ENCODE measurements at places on chromosomes 16 and 17.
A peak's percentile ranks its signal among the peaks of the same experiment; 100 is the strongest.

DNA sequence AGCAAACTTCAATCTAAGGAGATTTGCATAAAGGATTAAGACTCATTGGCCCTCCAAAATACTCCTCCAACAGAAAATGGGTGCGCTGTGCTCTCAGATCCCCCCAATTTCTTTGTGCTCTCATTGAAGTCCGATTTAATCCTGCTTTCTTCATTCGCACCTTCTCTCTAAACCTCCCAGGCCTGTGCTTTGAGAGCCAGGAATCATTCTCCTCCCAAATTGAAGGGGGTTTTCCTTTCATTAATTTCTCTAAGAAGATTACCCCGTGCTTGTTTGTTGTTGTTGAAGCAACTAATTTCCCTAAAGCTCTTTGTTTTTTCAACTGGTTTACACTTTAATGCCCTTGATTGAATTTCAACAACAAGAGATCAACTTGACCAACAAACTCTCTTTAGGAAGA is 304.2 kb upstream of the IRX3 start:
- H3K4me3 ChIP-seq = no peak overlapping the region
- DNase-seq = no peak
- peaks cover 23% of the 10 kb centered on the region for H3K27me3 ChIP-seq
- H3K27ac ChIP-seq = no peak overlapping the region
- no peaks in the 10 kb centered on the region for H3K4me1 ChIP-seq
- H3K36me3 ChIP-seq = no peaks in the 10 kb centered on the region

- H3K4me1 ChIP-seq = no peaks in the 10 kb centered on the region
- no peak overlapping the region for H3K4me3 ChIP-seq
- DNase-seq = no peak
- no peak overlapping the region for H3K27ac ChIP-seq
- no peaks in the 10 kb centered on the region for H3K27me3 ChIP-seq
Measured at GRCh38 chr16:88369447-88370008, 13.2 kb upstream of the ZNF469 start.

DNA sequence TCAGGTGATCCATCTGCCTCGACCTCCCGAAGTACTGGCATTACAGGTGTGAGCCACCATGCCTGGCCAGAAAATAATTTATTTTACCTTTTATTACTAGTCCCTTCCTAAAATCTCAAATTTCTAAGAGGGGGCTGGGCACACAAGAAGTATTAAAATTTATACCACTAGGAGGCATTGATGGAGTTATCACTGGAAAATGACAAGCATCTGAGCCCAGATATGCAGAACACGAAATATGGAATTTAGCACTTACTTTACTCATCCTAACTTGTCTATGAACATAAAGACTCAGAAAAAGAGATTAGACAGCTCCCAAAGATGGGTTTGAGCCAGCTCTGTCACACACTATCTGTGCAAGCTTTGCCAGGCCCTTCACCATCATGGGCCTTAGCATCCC is 46.4 kb downstream of the STAT5A start:
- no peaks in the 10 kb centered on the region for H3K4me1 ChIP-seq
- H3K27me3 ChIP-seq = no peaks in the 10 kb centered on the region
- peaks cover 70% of the 10 kb centered on the region for H3K36me3 ChIP-seq
- H3K4me3 ChIP-seq = no peak overlapping the region
- H3K27ac ChIP-seq = no peak overlapping the region
- no peak for DNase-seq

DNA sequence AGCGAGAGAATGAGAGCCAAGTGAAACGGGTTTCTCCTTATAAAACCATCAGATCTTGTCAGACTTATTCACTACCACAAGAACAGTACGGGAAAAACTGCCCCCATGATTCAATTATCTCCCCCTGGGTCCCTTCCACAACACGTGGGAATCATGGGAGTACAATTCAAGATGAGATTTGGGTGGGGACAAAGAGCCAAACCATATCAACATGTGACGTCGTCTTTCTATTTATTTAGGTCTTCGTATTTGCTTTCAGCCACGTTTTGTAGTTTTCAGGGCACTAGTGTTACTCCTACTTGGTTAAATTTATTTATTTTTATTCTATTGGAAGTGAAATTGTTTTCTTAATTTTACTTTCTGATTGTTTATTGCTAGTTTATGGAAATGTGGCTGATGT is 27.9 kb upstream of the CEP20 start:
- H3K4me3 ChIP-seq = no peak overlapping the region
- H3K27me3 ChIP-seq = no peaks in the 10 kb centered on the region
- no peak overlapping the region for H3K27ac ChIP-seq
- no peaks in the 10 kb centered on the region for H3K36me3 ChIP-seq

DNA sequence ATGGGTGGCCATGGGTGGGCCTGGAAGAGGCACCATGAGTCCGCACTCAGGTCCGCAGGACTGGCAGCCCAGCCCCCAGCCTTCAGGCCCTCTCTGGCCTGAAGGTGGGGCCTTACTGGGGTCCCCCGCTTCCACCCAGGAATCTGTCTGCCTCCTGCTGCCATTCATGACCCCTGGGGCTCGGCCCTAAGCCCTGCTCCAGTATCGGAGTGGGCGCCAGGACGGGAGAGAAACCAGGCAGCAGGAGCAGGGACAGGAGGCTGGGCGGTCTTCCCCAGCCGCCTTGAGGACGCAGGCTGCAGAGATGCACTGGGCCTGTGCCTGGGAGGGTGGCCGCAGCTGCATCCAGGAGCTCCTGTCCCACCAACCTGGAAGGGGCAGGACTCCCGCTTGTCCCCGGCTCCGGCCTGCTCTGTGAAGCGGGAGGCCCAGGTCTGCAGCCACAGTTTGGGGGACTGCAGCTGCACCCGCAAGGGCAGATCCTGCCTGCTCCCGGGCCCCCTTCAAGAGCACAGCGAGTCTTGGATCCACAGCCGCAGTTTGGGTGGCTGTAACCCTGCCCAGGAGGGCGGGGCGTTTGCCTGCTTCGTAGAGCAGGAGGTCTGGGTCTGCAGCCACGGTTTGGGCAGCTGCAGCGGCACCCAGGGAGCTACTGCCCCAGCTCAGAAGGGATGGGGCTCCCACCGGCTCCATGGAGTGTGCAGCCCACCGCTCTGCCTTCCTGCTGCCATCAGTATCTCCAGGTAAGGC is 81.8 kb upstream of the DNAJA2 start:
- H3K27ac ChIP-seq = no peak overlapping the region
- H3K4me1 ChIP-seq = no peaks in the 10 kb centered on the region
- no peaks in the 10 kb centered on the region for H3K27me3 ChIP-seq
- DNase-seq = no peak
- H3K36me3 ChIP-seq = no peaks in the 10 kb centered on the region
- H3K4me3 ChIP-seq = no peak overlapping the region

GRCh38 chr17:64164596-64165285 is 34.8 kb upstream of the ERN1 start:
- peaks cover 41% of the 10 kb centered on the region for H3K36me3 ChIP-seq
- no peaks in the 10 kb centered on the region for H3K4me1 ChIP-seq
- no peak overlapping the region for H3K27ac ChIP-seq
- no peak overlapping the region for H3K4me3 ChIP-seq
- DNase-seq = no peak
- H3K27me3 ChIP-seq = no peaks in the 10 kb centered on the region

- no peaks in the 10 kb centered on the region for H3K36me3 ChIP-seq
- H3K27ac ChIP-seq = no peak overlapping the region
- no peak for DNase-seq
- no peak overlapping the region for H3K4me3 ChIP-seq
Measured at GRCh38 chr17:73623818-73624217, 20.4 kb downstream of the SDK2 start.

GRCh38 chr17:35726127-35726952 is 5.1 kb upstream of the RASL10B start:
- DNase-seq = peak; percentile 93
- no peak overlapping the region for H3K4me3 ChIP-seq
- H3K27me3 ChIP-seq = no peaks in the 10 kb centered on the region
- H3K27ac ChIP-seq = peak overlapping the region; percentile 64

DNA sequence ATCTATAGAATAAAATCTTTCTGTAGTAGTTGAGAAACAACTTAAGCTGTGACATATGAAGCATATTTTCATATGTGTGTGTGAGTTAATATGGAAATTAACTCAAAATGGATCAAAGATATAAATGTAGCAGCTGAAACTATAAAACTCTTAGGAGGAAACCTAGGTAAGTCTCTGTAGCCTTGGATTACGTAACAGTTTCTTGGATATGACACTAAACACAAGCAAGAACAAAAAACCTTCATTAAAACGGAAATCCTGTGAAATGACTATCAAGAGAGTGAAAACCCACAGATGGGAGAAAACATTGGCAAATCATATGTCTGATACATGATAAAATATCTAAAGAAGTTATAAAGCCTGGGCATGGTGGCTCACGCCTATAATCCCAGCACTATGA is 104.4 kb downstream of the VPS53 start:
- no peak overlapping the region for H3K4me3 ChIP-seq
- peaks cover 10% of the 10 kb centered on the region for H3K36me3 ChIP-seq
- peaks cover 12% of the 10 kb centered on the region for H3K4me1 ChIP-seq
- DNase-seq = no peak

DNA sequence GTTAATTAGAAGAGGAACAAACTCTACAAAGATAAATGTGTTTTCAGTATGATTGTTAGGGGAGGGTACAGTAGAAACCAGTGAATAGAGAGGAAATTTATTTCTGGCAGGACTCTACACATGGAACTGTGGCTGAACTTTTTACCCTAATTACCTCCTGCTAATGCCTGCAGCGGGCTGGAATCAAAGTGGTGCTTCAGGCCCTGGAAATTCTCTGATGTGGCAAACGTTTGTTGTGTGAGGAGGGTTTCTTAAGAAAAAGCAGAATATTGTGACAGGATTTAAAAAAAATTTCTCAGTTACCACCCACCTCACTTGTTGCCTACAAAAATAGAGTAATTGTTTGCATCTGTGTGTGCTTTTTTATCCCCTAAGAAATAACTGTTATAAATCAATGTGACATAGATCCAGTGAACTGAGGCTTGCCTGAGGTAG is 154.5 kb downstream of the BCAS3 start:
- H3K4me1 ChIP-seq = no peaks in the 10 kb centered on the region
- peak; percentile 5 for DNase-seq
- no peaks in the 10 kb centered on the region for H3K36me3 ChIP-seq
- H3K27me3 ChIP-seq = no peaks in the 10 kb centered on the region
- no peak overlapping the region for H3K4me3 ChIP-seq
- H3K27ac ChIP-seq = no peak overlapping the region

DNA sequence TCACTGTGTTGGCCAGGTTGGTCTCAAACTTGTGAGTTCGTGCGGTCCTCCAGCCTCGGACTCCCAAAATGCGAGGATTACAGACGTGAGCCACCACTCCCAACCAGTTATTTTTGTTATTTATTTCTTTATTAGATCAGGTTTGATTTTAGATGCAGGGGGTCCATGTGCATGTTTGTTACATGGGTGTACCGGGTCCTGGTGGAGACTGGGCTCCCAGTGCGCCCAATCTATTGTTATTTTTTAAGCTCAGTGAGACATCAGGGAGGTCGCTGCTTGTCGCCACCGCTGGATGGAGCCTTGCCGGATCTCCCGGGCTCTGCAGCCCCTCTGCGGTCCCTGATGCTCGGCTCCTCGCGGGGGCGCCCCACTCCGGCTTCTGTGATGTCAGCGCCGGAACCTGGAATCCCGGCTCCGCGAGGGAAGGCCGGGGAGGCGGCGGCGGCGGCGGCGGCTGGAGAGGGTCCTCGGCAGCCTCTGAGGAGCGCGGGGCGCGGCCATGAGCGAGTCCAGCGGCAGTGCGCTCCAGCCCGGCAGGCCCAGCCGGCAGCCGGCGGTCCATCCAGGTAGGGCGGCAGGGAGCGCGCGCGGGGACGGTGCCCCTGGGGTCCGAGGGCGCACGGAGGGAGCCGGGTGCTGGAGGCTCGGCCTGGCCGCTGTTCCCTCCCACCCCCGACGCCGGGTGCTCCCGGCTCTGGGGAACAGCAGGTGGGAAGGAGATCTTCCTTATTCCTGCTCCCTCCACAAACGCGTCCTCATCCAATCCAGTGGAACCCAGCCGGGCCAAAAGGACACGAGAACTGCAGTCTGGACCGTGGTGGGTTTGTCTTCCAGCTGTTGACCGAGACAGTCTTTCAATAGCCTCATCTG is at the start of gene TMC7:
Gene TMC7 (plus strand): TSS at position 370 of the 870 bp plus-strand sequence. CDS start 130 bp downstream, at position 500.
- peaks cover 2% of the 10 kb centered on the region for H3K27me3 ChIP-seq
- no peaks in the 10 kb centered on the region for H3K4me1 ChIP-seq

GRCh38 chr17:33873201-33873617 is 381.9 kb upstream of the CCL2 start:
- H3K4me3 ChIP-seq = no peak overlapping the region
- no peak overlapping the region for H3K27ac ChIP-seq
- no peaks in the 10 kb centered on the region for H3K4me1 ChIP-seq
- H3K27me3 ChIP-seq = peaks cover 4% of the 10 kb centered on the region

GRCh38 chr17:3926860-3927627 is 10.8 kb upstream of the P2RX1 start:
- H3K4me3 ChIP-seq = no peak overlapping the region
- no peaks in the 10 kb centered on the region for H3K27me3 ChIP-seq
- H3K36me3 ChIP-seq = peaks cover 31% of the 10 kb centered on the region
- DNase-seq = peak; percentile 90

GRCh38 chr16:19227643-19228042 is 57.9 kb upstream of the CLEC19A start:
- no peaks in the 10 kb centered on the region for H3K4me1 ChIP-seq
- no peaks in the 10 kb centered on the region for H3K27me3 ChIP-seq
- H3K4me3 ChIP-seq = no peak overlapping the region
- peaks cover 21% of the 10 kb centered on the region for H3K36me3 ChIP-seq

DNA sequence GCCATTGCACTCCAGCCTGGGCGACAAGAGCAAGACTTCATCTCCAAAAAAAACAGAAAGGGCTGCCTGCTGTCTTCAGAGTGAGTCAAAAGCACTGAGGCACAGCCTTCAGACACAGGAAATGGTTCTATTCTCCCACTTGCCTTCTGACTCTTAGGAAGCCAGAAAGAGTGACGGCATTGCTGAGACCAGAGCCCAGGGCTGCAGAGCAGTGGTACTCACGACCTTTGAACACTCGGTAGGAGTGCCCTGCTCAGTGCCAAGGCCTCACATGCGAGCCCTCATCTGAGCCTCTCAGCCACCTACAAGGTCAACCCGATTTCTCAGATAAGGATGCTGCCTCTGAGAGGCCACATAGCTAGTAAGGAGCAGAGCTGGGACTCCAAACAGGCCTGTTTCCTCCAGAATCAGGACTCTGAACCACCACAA is 3.5 kb upstream of the ITGAE start:
- peak overlapping the region; percentile 55 for H3K27ac ChIP-seq
- H3K27me3 ChIP-seq = no peaks in the 10 kb centered on the region
- peaks cover 24% of the 10 kb centered on the region for H3K4me1 ChIP-seq
- H3K36me3 ChIP-seq = peaks cover 25% of the 10 kb centered on the region

DNA sequence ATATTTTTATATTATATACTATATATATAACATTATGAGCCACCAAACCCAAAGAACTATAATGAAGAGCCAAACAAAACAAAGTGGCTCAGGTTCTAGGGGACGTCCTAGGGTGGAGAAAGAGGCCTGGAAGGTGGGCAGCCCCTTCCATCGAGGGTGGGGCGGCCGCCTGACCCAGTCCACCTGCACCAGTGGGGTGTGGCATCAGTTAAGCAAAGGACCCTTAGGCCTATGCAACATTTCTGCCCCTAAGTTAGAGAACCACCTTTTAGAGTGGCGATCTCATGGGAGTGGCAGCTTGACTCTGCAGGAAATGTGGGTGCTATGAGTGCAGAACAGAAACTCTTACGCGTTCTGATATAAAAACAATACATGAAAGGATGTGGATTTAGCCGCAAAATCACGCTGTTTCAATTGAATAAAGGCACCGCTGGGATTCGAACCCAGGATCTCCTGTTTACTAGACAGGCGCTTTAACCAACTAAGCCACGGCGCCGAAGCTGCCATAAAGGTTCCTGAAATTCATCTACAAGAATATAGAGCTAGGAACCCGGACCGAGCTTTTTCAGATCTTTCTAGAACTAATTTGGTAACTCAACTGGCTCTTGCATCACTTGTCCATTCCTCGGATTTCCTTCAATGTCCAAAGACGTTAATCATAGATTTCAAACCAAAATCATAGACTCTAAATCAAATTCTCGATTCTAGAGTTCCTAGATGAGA is 15.6 kb upstream of the AURKB start:
- peaks cover 37% of the 10 kb centered on the region for H3K36me3 ChIP-seq
- no peaks in the 10 kb centered on the region for H3K27me3 ChIP-seq
- H3K4me1 ChIP-seq = peaks cover 14% of the 10 kb centered on the region
- H3K4me3 ChIP-seq = peak overlapping the region; percentile 46
